Neural progenitor cell (in vitro differentiated cells): ENCODE measurements at places on chromosomes 1 and 21. TPM values are rescaled to one million over a fixed set of nuclear protein-coding genes. Genes with fewer than 3 reads are reported as not detected.

LMX1A gene
- total RNA-seq, result 6.6 and 8.7 TPM in 2 replicates

DNA sequence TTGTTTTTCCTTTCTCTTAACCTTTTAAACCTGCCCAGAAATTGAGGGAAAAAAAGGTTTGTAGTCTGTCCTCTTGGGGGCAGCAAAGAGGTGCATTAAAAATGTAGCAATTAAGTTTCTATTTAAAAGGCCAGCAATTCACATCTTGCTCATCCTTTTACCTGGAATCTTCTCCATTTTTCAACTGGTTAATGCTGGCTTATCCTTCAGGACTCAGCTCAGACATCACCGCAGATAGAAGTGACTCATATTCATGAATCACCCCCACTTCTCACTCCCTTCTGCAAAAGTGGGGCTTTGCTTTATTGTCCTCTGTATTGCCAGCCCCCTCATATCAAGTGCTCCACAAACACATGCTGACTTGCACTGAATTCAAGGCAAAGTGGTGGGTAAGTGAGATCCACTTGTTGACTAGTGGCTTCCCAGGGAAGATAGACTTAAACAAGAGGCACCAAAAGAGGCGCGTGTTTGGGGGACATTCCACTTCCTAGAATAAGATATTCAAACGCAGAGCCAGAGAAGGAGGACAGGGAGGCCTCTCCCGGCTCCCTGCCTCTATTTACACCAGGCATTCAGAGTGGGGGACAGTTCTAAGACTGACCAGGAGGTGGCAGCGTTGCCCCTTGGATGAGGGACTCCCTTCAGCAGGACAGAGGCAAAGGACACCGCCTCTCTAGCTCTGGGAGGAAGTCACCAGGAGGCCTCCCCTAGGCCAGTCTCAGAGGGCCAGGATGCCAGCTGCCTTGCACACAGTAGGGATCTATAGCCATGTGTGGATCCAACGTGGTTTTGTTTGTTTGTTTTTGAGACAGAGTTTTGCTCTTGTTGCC, 23.2 kb upstream of the ZNF648 start:
- peak; percentile 90 for DNase-seq

TRIM17 gene
- 2.9 and 5.0 TPM in 2 replicates for total RNA-seq

DNA sequence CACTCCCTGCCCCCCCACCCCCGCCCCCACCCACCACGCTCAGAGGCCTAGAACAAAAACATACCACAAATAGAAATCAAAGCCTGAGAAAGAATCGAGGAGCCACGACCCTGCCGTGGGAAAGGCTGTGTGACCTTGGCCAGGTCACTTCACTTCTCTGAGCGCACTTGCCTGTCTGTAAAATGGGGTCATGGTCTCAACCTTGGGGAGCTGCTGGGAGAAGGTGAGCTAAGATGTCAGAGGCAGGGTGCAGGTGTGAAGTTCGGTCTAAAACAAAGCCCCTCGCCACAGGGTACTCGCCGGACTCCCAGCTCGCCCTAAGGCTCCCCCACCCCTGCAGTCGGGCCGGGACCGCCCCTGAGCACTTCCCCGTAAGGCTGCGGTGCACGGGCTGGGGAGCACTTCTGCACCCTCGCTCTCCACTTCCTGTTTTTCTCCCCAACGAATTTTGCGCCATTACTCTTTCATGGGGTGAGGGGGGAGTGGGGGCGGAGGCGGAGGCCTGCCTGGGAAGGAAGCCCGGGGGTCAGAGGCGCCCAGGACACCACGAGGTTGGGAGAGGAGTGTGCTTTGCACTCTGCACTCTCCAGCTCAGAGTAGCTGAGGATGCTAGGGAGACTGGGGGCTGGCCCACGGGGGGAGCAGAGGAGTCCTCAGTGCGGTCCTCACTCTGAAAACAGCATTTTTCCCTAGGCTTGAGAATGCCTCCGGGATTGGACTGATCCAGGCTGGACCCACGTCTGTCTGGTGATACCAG, 21.9 kb upstream of the PIK3CD start:
- no peak for DNase-seq

- DNase-seq, result peak; percentile 27
Measured at GRCh38 chr1:231420299-231420958, 1.7 kb downstream of the EGLN1 start.

DNA sequence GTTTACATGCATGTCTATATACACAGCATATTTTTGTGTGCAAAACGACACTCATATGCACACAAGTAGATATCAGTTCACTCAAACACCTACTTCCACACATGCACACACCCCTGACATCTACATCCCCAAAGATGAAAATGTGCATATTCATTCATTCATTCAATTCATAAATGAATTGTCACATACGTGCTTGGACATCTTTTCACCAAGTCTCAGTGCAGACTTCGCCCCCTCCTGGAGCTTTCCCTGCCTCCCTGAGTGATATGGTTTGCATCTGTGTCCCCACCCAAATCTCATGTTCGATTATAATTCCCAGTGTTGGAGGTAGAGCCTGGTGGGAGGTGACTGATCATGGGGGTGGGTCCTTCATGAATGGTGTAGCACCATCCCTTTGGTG, 53.1 kb downstream of the CAMK2N1 start:
- DNase-seq, result no peak

DNA sequence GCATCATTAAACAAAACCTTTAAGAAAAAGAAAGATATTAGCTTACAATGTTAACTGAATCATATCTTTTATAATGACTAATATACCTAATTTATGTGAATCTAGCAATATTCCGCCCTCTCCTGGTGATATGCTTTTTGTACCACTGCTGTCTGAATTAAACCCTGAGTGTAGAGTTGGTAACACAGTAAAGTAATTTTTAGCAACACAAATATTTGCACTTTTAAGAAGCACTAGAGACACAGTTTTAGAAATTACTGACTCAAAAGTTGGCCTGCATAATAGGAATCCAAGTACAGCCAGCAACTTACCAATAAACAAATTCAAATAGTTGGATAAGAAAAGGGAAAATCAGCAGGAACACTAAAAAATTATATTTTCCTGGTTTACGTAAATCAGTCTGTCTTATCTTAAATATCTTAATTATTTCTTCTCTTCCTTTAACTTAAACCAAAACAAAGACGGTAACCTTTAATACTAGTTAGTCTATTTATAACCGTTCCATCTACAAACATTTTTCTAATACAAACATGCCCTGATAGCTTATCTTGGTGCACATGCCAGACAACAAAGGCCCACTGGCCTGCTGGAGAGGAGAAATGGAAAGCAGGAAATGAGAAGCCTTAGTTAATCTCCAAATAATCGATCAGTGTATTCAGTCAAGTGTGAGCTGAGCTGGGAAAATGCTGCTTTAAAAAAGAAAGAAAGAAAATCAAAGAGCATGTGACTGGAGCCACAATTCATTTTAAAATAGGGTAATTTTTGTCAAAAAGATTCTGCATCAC, 246.0 kb downstream of the RERE start:
- DNase-seq, result peak; percentile 61

TAS1R1 gene
- not detected in 2 replicates for total RNA-seq

GRCh38 chr1:244865028-244865371, 657 bp upstream of the HNRNPU start:
- peak; percentile 43 for DNase-seq

OR6K3 gene
- not detected in 2 replicates for total RNA-seq
